ENCODE measurements at places on chromosomes 5 and 9. TPM values are rescaled to one million over a fixed set of nuclear protein-coding genes. Genes with fewer than 3 reads are reported as not detected.

- no peak for DNase-seq
Measured at GRCh38 chr5:12335938-12336337, 431.7 kb upstream of the CTNND2 start.

DNA sequence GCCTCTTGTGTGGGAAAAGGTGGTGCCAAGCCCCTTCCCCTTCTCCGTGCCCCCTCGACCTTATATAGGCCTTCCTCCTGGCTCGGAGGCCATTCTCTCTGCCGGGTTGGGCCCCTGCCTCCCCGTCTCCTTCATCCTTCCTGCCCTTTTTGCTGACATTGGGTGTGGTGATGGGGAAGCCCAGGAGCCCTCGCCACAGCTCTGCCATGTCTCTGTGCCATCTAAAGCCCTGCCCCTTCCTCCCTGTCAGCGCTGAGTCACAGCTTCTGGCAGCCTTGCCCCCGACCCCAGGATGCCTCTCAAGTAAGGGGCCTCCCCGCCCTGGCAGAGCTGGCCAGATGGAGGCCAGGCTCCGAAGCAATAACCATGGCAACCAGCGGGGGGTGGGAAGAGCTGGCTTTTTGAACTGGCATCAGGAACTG lies 30.4 kb downstream of the JADE2 start:
- DNase-seq: no peak

CAVIN4 gene
- total RNA-seq: 1.2 TPM

GRCh38 chr5:108459769-108460168 lies 77.9 kb upstream of the FBXL17 start:
- DNase-seq: no peak

DNA sequence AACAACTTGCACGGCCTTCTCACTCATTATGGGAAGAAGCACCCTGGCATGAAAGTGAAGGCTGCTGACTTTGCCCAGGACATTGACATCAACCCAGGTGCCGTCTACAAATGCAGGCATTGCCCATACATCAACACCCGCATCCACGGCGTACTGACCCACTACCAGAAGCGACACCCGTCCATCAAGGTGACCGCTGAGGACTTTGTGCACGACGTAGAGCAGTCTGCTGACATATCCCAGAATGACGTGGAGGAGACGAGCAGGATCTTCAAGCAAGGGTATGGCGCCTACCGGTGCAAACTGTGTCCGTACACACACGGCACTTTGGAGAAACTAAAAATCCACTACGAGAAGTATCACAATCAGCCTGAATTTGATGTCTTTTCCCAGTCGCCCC lies 65.4 kb downstream of the ZNF462 start:
- no peak for DNase-seq

PCDHA10 gene
- total RNA-seq: 2.2 TPM

OR1N1 gene
- total RNA-seq: not detected

DNA sequence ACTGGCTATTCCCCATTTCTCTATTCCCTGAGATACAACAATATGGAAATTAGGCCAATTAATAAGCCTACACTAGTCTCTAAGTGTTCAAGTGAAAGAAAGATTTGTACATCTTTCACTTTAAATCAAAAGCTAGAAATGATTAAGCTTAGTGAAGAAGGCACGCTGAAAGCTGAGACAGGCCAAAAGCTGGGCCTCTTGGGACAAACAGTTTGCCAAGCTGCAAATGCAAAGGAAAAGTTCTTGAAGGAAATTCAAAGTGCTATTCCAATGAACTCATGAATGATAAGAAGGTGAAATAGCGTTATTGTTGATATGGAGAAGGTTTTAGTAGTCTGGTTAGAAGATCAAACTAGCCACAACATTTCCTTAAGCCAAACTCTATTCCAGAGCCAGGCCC lies 256.2 kb downstream of the ZSWIM6 start:
- DNase-seq: no peak

DNA sequence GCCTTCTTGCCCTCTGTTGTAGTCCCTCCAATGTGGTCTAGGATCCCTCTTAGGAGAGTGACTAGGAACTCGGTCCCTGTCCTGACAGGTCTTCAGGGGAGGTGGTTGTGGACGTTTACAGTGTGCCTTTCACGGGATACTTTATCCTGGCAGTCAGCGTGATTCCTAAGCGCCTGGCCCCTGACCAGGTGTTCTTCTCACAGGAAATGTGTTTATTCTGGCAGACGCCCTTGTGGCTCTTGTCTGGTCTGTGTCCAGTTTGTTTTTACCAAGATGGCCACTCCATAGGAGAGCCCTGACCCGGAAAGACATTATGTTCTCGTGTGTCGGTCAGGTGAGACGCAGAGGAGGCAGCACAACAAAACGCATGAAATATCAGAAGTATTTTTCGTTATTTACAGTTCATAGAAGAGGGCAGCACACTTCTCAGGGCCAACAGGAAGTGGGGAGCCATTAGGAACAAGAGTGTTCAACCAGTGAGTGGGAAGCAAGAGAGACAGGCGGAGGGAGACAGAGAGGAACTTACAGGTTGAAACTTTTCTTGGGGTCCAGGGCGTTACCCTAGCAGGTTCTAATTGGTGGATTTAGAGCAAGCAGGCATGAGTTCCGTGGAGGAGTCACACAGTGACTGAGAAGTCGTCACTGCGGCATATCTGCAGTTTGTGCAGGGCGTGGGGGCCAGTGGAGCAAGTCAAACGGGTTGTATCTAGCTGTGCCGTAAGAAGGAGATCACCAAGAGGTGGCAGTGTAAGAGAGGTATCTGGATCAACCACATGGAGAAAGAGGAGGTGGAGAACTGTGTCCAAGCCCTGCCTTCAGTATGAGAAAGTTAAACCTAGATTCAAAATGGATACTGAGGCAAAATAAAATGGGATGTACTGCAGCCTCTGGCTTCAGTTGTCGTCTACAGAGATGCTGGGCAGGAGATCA lies 412.9 kb downstream of the ZSWIM6 start:
- DNase-seq: peak; percentile 34

DNA sequence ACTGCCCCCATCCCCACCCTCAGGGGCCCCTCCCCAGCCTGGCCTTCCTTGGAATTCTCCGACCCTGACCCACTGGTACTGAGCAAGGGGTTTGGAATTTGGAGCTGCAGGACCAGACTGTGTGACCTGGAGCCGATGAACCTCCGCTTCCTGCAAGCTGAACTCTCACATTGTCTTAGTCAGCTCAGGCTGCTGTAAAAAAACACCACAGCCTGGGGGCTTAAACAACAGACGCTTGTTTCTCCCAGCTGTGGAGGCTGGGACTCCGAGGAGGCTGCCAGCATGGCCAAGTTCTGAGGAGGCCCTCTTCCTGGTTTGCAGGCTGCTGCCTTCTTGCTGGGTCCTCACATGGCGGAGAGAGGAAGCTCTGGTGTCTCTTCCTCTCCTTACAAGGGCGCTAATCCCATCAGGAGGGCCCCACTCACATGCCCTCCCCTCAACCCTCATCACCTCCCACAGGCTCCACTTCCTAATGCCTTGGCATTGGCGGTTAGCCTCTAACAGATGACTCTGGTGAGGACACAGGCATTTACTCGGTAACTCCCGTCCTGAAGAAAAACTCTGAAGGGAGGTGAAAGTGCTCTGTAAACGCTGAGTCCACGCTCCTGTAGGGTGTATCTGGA lies 42.4 kb downstream of the C5orf15 start:
- no peak for DNase-seq

DNA sequence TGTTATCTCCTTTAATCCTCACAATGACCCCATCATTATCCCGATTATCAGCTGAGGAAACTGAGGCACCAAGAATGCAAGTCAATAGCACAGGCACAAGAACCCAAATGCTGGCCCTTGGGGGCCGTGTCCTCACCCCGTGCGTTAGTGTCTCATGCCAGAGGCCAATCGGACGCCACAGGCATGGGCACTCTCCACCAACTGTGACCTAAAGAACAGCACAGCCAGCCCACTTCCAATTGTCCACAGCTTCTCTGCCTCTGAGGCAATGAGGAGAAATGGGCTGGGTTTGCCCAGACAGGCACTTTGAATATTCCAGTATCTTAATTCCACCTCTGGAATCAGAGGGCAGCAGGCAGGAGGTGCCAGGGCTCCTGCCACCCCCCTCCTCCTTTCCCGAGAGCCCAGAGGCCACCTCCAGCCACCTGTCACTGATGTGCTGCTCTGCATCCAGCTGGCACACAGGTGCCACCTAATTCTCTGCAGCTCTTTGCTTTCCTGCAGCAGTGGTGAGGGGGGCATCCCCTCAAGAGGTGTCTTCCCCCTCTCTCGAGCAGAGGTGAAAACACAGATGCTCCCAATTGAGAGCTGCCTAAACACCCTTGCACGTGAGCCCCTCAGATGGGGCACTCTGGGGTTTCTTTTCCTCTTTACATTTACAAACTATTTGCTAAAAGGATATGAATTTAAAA lies 107.5 kb downstream of the ROR2 start:
- DNase-seq: no peak

SLC6A3 gene
- not detected for total RNA-seq

DNA sequence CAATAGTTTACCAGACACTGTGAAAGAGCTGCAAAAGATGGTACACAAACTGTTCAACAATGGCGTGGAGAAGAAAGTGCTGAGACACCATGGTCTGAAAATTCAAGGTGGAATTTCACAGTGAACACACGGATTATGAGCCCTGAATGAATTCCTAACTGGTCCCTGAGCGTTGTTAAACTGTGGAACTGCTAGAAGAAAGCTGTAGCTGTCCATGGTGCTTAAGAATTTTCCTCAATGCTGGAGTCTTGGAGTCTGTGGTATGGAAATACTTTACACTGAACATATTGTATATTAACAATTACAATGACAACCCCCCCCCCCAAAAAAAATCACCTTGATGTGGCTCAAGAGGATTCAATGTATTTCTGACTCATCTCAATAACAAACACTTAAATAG lies 68.5 kb downstream of the SLC24A2 start:
- no peak for DNase-seq

POLK gene
- 33.6 TPM for total RNA-seq

DNA sequence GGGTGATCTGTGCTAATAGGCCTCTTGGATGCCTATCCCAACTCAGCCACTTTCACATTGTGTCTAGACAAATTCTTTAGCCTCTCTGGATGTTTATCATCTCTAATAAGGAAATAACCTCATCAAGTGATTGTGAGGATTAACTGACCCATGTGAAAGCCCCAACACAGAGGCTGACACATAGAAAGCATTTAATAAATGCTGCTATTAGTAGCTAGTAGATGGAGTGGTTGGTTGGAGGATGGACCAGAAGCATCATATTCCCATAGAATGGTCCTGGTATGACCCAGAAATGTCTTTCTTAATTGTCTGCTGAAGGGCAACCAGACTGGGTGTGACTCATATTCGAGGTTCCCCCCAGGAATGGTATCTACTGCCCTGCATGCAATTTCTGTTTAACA lies 124.4 kb downstream of the PIK3R1 start:
- no peak for DNase-seq

GRCh38 chr5:82794876-82795275 lies 282.3 kb downstream of the TMEM167A start:
- no peak for DNase-seq

- no peak for DNase-seq
Measured at GRCh38 chr5:172109749-172110148, 78.3 kb downstream of the STK10 start.

GRCh38 chr5:123868881-123869280 lies 356.9 kb downstream of the CSNK1G3 start:
- no peak for DNase-seq

DNA sequence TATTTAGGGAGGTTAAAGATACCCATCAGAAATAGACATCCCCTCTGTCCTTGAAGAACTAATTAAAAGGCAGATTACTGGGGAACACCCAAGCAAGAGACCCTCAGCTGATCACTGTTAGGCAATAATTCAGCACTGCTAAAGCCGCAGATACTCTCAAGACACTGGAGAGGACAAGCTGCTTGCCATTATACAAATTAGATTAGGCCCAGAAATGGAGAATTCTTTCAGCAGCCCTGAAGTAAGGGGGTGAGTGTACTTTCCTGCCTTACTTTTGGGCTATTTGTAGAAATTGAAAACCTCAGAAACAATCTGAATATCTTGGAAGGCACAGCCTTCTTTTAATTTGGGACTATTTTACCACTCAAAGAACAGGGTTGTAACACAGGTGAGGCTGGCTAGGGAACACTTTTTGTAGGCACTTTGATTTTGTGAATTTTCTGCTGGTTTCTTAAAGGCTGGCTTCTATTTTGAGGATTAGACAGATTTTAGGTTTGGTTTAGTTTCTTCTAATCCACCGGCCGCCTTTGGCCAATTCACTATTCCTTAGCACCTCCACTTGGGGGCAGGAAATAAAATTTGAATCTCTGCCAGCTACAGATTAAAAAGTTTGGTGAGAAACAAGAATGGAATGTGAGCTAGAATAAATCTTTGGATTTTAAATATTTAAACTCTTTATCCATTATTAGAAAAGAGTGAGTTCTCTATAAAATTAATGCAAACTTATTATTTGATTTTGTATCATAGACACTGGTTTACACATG lies 106.0 kb downstream of the SMARCA2 start:
- no peak for DNase-seq

SLC6A18 gene
- total RNA-seq: not detected

DNA sequence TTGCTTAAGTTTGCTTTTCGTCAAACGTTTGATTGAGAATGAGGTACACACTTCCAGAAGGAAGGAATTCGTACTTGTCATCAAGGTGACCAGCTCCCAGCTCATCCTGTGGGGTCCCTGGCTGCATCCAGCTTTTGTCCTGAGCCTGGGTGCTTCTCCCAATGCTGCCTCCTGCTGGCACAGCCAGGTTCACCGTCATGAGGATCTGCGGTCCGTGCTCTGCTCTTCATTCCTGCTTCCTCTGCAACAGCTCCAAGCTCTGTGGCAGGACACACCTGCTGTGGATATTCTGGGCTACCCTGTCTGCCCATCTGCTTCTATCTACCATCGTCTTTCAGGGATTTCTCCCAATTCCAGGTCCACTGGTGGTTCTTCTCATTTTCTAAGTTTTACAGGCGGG lies 13.3 kb upstream of the UBE2QL1 start:
- no peak for DNase-seq

- DNase-seq: no peak
Measured at GRCh38 chr9:98220911-98221310, 28.5 kb upstream of the CORO2A start.

DNA sequence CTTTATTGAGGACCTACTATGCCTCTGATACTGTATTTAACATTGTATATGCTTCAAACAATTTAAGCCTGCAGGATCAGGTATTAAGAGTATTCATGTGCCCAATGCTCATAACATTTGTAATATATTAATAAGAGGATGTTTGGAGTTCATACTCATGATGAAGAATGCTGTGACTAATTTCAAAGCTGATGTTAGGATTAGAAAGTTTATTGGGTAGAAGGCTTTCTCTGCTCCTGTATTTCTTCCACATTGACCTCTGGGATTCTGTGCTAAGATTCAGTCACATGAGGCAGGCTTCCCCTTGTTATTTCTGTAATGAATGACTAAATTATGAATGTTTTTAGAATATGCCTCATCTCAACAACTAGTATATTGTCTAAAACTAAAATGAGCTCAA lies 456.4 kb downstream of the NFIB start:
- no peak for DNase-seq

KIF24 gene
- 7.3 TPM for total RNA-seq
